ENCODE measurements at places on chromosomes 5 and 9.

GRCh38 chr5:143497749-143498148 lies 94.3 kb upstream of the NR3C1 start:
- no peak for DNase-seq

DNA sequence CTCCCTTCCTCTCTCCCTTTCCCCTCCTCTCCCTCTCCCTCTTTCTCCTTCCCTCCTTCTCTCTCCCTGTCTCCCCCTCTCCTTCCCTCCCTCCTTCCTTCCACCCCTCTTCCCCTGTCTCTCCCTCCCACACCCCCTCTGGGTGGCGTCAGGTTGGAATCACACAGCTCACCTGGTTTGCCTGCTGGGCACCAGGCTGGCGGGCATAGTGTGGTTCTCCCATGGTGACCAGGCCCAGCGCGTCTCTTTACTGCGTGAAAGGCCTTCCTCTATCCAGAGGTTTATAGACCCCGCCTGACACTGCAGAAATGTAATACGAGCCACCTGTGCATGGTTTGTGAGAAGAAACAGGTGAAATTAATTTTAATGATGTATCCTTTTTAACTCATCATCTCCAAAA lies 76.2 kb downstream of the MRPL36 start:
- DNase-seq: no peak

- no peak for DNase-seq
These were observed 4.7 kb upstream of the ISCA1 start for GRCh38 chr9:86287013-86287412.

GRCh38 chr9:133050142-133050541 lies 11.6 kb upstream of the CEL start:
- DNase-seq: peak; percentile 25

DNA sequence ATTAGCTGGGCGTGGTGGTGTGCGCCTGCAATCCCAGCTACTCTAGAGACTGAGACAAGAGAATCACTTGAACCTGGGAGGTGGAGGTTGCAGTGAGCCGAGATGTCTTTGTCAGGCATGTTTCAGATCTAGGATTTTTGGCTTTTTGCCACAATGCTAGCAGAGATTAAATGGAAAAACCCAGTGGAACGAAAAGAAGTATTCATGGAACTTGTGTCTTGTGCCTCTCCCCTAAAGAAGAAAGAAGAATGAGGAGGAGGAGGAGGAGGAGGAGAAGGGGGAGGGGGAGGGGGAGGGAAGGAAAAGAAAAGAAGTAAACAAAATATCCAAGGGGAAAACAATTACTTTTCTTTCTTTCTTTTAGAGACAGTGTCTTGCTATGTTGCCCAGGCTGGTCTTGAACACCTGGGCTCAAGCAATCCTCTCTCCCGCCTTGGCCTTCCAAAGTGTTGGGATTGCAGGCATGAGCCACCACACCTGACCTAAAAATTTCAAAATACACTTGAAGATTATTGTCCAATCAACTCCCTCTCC lies 106.0 kb downstream of the ARRDC3 start:
- DNase-seq: no peak

DNA sequence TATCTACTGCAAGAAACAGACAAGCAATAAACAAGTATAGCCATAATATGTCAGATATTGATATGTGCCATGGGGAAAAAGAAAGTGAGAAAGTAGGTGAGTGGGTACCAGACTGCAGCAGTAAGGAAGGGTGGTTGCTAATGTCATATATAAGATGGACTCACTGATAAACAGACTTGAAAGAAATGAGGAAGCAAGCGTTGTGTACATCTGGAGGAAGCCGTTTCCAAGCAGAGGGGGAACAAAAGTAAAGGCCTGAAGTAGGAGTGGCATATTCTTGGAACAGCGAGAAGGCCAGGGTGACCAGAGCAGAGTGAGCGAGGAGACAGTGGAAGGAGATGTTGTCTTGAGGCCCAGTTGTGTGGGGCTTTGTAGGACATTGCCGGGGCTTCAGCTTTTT lies 142.2 kb upstream of the MAP3K1 start:
- DNase-seq: no peak

DNA sequence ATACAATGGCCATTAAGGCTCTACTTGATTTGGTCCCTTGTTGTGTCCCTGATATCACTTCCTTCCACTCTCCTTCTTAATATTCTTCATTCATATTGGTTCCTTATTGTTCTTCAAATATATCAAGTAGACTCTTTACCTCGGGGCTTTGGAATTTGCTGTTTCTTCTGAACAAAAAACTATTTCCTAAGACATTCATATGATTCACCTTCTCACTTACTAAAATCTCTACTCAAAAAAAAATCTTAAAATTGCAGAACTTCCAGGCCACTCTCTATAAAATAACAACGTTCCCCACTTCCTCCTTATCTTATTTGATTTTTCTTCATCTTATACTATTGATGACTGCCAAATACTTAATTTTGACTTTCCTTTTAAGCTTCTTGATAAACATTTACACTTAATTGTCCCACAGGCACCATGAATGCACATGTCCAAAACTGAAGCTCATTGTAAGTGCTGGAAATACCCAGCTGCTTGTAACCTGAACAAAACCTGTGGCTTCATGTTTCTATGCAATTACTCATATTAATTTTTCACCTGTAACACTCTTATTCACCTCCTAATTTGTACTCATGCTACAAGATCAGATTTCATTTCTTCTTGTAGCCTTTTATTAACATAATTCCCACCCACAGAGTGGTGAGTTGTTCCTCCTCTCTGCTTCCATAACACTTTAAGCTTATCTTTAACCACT lies 58.4 kb upstream of the NUDT12 start:
- DNase-seq: no peak

DNA sequence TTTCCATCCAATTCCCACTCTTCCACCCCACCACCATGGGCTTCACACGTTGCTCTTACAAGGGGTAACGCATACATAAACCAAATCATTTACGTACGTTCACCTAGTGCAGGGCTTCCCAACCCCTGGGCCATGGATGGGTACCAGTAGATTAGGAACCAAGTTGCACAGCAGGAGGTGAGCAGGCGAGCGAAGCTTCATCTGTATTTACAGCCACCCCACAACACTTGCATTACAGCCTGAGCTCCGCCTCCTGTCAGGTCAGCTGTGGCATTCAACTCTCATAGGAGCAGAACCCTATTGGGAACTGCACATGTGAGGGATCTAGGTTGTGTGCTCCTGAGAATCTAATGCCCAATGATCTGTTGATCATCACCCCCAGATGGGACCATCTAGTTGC lies 82.3 kb downstream of the CEMIP2 start:
- no peak for DNase-seq

DNA sequence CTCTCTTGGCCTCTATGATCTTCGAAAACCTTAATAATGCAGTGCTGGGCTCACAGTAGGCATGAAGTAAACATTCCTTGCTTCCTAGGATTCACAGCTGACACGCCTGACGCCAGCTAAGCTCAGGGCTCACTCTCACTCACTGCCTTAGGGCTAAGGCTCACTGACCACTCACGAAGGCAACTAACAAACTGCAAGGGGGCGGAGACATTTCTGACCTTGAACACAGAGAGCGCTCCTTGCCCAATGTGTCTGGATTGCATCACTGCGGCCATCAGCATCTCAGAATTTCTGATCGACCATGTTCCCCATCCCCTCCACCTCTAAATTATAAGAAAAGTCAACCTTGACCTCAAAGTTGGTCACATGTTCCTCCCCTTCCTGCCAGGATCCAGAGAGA lies 372.6 kb downstream of the EBF1 start:
- DNase-seq: no peak

DNA sequence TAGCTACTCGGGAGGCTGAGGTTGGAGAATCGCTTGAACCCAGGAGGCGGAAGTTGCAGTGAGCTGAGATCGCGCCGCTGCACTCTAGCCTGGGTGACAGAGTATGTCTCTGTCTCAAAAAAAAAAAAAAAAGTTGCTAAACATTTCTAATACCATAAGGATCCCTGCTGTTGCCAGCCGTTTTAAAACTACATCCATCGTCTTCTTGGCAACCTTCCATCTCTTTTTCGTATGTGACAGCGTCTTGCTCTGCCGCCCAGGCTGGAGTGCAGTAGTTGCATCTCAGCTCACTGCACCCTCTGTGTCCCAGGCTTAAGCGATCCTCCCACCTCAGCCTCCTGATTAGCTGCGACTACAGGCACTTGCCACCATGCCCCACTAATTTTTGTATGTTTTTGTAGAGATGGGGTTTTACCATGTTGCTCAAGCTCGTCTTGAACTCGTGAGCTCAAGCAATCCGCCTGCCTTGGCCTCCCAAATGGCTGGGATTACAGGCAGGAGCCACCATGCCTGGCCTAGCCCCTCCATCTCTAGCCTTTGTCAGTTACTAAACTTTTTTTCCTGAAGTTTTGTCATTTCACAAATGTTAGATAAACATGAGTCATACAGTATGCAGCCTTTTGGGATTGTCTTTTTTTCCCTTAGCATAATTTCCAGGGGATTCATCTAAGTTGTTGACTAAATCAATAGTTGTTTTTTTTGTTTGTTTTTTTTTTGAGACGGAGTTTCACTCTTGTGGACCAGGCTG lies 13.5 kb downstream of the NSD1 start:
- DNase-seq: no peak

DNA sequence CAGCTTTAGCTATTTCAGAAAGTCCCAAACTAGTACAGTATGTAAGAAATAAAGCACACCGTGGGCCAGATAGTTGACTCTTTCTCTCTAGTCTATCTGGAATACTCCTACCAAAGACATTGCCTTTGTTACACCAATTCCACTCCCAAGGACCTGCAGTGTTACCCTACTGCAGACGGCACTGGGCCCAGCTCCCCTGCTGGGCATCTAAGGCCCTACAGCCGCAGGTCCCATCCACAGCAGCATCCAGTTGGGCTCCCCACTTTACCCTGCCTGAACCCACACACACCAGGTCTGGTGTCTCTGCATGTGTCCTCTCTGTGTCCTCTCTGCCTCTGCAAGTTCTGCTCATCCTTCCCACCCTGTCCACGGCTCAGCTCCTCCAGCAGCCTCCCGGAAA lies 22.5 kb downstream of the TNIP1 start:
- DNase-seq: no peak

DNA sequence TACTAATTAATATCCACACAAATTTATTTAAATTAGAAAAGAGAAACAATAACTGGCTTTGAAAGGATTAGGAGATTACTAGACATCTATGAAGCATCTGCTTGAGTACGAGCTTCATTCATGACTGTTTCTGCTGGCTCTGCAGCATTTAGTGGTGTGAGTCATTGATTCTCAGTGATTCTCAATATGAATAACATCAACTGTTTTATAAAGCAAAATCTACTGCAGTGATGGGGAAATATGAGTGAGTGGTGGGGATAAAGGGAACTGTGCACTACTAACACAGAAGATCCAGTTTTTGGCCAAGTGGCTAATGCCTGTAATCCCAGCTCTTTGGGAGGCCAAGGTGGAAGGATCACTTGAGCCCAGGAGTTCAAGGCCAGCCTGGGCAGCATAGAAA lies 8.4 kb downstream of the FNBP1 start:
- no peak for DNase-seq

DNA sequence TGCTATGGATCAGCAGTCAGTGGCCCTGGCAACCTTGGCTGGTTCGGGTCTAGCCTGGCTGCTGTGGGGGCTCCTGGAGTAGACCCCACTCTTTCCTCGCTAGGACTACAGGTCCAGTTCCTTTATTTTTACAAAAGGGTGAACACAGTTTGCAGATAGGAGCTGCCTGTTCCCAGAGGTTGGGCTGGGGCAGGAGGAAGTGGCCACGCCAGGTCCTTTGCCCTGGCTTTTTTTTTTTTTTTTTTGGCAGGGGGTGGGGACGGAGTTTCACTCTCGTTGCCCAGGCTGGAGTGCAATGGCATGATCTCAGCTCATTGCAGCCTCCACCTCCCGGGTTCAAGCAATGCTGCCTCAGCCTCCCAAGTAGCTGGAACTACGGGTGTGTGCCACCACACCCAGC lies 7.9 kb downstream of the SLC2A6 start:
- no peak for DNase-seq

DNA sequence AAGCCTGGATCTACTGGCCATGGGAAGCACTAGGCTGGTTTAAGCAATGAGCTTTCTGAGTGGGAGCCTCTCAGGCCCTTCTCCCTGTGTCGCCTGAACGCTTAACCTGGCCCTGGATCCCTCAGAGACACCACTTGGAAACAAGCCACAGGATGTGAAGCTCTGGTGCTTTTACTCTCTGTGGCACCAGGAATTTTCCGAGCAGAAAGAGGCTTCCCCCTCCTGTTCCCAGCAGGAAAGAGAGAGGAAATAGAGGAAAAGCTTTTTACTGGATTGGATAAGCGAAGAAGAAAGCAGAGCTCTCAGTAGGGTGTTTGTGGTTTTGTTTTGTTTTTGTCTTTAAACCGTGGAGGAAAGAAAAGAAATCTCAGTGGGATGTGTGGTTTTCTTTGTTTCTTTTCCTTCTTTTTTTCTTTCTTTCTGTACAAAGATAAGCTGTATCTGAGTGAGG lies 34.5 kb downstream of the COL15A1 start:
- peak; percentile 29 for DNase-seq

GRCh38 chr5:135030956-135031812 lies 2.8 kb downstream of the PITX1 start:
- DNase-seq: no peak

- DNase-seq: no peak
These were observed 2.0 kb downstream of the UBE2R2 start for GRCh38 chr9:33818847-33819500.

DNA sequence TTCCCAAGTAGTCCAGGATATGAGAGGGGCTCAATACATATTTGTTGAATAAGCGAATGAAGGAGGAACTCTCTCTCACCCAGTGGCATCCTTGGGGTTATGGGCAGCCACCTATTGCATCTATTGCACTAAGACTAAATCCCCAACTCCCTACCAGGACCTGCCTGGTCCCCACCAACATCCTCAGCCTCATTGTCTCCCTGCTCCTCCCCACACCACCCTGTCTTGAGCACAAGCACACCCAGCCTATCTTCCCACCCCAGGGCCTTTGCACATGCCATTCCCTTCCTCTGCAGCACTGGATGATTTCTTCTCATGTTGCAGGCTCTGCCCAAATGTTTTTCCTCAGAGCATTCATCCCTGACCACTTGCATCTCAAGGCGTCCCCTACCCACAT lies 133.8 kb downstream of the BARX1 start:
- DNase-seq: no peak

- DNase-seq: no peak
These were observed 116.7 kb upstream of the LPCAT1 start for GRCh38 chr5:1640421-1640881.

DNA sequence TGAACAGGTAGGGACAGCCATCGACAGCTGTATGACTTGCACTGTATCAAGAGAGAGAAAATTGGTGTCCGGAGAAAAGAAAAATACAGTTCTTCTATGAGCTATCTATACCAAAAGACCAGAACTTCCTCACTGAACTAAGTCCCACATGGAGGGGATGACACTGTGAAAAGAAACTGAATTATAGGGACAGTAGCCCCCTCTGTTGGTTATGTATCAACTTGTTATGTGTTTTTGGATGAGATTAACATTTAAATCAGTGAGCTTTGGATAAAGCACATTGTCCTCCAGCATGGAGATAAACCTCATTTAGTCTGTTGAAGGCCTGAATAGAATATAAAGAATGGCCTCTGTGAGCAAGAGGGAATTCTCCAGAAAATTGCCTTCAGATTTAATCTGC lies 176.6 kb upstream of the SH3GL2 start:
- DNase-seq: no peak

Measured in dorsolateral prefrontal cortex (tissue), 122 donors.